ENCODE measurements at places on chromosomes 2 and 18. TPM values are rescaled to one million over a fixed set of nuclear protein-coding genes. Genes with fewer than 3 reads are reported as not detected.

The DPYSL5 gene
- total RNA-seq, result 9.2 TPM

The VIT gene
- 0.46 TPM for total RNA-seq

The IL36B gene
- not detected for total RNA-seq

The SULT1C2 gene
- total RNA-seq, result 2.2 TPM

The MC2R gene
- not detected for total RNA-seq

The SCG2 gene
- 0.07 TPM for total RNA-seq

The TMEM169 gene
- 1.8 TPM for total RNA-seq
